ENCODE measurements at places on chromosomes 4 and X.

DNA sequence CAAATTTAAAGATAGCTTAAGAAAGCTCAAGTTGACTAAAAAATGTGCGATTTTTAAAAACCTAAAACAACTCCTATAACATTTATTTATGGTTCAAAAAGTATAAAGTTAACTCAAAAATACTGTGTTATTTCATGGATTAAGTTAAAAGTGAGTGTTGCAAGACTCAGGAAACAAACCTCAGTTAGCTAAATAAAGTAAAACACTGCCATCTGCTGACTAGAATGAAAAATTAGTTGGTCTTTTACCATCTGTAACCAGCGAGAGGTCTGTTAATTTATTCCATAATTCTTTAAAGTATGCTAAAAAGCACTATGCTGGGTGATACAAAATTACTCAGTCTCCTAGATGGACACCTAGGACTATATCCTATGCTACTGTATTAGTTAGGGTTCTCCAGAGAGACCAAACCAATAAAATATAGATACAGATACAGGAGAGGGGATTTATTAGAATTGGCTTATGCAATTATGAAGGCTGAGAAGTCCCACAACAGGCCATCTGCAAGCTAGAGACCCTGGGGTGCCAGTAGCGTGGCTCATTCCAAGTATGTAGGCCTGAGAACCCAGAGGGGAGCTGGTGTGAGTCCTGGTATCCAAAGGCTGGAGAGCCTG is 4.9 kb upstream of the WDFY3 start:
- peak; percentile 72 for DNase-seq

DNA sequence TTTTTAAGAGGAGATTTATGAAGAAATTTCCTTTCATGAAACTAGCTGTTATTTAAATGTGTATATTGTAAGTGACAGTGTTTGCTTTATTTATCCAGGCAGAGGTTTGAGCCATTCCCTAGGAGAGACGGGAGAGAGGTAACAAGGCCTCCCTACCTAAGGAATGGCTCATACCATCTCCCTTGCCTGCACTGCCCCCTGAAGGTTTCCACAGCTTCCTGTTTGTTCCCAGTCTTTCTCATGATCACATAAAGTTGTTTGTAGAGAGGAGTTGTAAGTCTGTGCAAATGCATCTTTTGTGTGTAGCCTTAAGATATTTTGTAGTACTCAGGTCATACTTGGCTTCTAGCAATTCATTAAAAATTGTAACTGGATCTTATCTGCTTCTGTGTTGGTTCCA is 1504.5 kb upstream of the PCDH10 start:
- no peak for DNase-seq

- no peak for DNase-seq
These were observed 3.6 kb downstream of the ATP2B3 start for GRCh38 chrX:153521034-153521433.

GRCh38 chrX:123830309-123830708 is 29.5 kb upstream of the XIAP start:
- no peak for DNase-seq

- peak; percentile 26 for DNase-seq
These were observed 27.9 kb downstream of the TSC22D3 start for GRCh38 chrX:107747596-107748161.

DNA sequence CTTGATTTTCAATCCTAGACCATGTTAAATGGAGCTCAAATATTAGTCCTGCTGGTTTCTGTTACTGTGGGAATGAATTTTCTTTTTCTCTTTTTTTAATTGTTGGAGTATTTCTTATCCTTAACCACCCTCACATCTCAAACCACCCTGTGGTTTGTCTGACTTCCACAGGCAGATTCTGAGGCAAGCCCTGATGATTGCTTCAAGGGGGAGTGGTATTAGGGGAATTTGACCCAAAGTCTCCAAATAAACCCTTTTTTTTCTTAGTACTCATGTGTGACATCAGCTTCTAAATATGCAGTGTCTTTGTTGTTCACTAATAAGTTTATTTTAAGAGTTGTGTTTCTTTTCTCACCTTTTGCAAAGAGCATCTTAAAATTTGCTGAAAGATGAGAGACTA is 810.3 kb downstream of the IL1RAPL1 start:
- DNase-seq = no peak

DNA sequence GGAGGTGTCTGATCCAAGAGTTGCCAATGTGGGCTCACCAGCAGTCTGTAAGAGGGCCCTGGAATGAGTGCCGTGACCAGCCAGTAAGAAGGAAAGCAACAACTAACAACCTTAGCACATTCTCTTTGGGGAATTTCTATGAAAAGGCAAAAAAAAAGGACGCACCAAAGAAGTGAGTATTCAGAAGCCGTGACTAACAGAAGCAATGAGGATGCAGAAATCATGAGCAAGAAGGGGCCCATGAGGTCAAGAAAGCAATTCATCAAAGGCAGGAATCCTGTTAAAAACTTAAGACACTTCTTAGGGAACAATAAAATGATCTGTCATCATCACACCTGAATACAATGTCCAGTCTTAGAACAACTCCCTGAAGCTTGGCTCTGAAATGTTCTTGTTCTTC is 260.5 kb downstream of the RAPGEF2 start:
- DNase-seq = peak; percentile 41
